MCF 10A (cell line): ENCODE measurements at places on chromosomes 4 and X. TPM values are rescaled to one million over a fixed set of nuclear protein-coding genes. Genes with fewer than 3 reads are reported as not detected.

Gene TRO
- not detected in 2 replicates for total RNA-seq

DNA sequence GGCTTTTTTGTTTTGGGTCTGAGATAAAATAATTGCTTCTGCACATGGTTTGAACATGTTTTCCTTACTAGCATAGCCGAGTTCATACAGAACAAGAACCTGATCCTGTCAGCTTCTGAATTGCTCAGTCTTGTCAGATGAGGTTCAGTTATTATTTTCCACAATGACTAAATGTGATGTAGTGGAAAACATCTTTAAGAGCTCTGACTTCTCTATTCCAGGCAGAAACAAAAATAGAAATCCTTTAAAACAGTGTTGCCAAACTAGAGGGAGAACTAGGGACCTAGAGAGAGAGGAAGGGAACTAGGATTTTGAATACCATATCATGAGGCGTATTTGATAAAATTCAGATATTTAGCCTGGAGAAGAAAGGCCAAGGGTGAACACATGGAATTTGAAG, 2.0 kb downstream of the ATP6AP2 start:
- H3K4me3 ChIP-seq: no peak overlapping the region
- H3K4me1 ChIP-seq: peaks cover 14% of the 10 kb centered on the region
- H3K27ac ChIP-seq: no peak overlapping the region
- peaks cover 60% of the 10 kb centered on the region for H3K27me3 ChIP-seq
- no peak for DNase-seq
- H3K36me3 ChIP-seq: no peaks in the 10 kb centered on the region

DNA sequence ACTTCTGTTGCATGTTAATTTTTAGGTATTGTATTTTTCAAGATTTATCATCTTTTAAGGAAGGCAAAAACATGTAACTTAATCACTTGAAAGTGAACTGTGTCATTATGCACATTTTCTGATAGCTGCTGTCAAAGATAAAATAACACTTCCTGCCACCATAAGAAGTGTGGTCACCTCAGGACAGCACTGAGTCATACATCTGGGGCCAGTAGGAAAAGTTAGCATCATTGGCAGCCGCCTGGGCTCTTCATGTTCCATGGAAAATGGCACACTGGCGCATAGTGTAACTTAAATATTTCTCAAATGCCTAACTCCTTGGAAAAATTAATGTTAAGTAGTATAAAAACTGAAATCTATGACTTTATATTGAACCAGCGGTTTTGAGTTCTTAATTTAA, 24.2 kb downstream of the CNKSR2 start:
- DNase-seq: no peak
- H3K4me1 ChIP-seq: no peaks in the 10 kb centered on the region
- H3K27me3 ChIP-seq: peaks cover 47% of the 10 kb centered on the region

DNA sequence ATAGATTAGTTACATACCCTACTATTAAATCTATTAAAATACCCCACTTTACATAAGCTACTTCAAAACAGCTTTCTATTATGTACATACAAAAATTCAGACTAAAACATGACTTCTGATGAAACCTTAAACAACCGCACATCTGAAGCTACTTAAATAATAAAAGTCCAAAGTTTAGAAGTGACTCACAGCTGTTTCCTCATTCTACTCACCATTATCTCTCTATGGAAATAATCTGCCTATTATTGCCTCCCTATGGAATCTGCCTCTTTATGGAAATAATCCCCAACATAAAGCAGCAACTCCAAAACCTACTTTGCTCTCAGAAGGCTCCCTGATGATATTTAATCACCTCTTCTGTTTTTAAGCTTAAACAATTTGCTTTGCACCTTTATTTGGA, 15.7 kb upstream of the BANK1 start:
- H3K4me3 ChIP-seq: no peak overlapping the region
- DNase-seq: no peak
- H3K36me3 ChIP-seq: no peaks in the 10 kb centered on the region
- no peaks in the 10 kb centered on the region for H3K27me3 ChIP-seq
- peaks cover 5% of the 10 kb centered on the region for H3K4me1 ChIP-seq

- no peak for DNase-seq
- H3K27ac ChIP-seq: no peak overlapping the region
- no peak overlapping the region for H3K4me3 ChIP-seq
- H3K27me3 ChIP-seq: no peaks in the 10 kb centered on the region
- peaks cover 16% of the 10 kb centered on the region for H3K4me1 ChIP-seq
Measured at GRCh38 chr4:107937040-107937439, 5.7 kb downstream of the CYP2U1 start.

Gene STPG2
- 0.22 and 0.61 TPM in 2 replicates for total RNA-seq

GRCh38 chrX:39911278-39911897, 186.4 kb downstream of the BCOR start:
- peaks cover 16% of the 10 kb centered on the region for H3K4me1 ChIP-seq
- H3K36me3 ChIP-seq: no peaks in the 10 kb centered on the region
- DNase-seq: no peak
- no peak overlapping the region for H3K4me3 ChIP-seq
- H3K27ac ChIP-seq: no peak overlapping the region

Gene JAKMIP1
- not detected in 2 replicates for total RNA-seq

Gene SMARCA1
- 1.7 and 2.0 TPM in 2 replicates for total RNA-seq

Gene ADRA2C
- 0.28 and 0.32 TPM in 2 replicates for total RNA-seq

DNA sequence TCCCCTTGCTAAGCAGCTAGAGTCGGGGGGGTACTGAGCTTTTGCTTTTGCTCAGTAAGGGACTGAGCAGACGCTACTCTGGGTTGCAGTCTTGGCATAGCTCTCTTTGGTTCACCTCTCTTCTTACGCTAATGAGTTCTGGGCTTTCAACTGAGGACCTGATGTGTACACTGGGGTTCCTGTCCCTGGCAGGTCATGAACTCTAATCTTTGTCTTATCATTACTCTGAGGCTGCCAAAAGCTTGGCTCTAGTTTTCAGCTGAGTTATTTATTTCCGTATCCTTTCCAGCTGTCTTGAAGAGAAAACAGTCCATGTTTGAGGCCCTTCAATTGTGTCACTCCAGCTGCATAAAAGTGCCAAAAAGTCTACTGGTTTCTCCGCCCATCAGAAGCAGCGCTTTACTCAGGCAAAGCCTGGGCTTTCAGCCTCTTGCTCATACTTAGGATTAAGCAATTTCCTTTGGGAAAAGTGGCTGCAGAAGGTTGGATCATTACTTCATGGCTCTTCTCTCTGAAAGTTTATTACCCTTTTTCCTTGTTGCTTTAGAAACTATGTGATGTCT, 121.0 kb upstream of the STOX2 start:
- no peak overlapping the region for H3K4me3 ChIP-seq
- no peak overlapping the region for H3K27ac ChIP-seq
- no peaks in the 10 kb centered on the region for H3K4me1 ChIP-seq
- no peaks in the 10 kb centered on the region for H3K27me3 ChIP-seq
- DNase-seq: peak; percentile 77
- no peaks in the 10 kb centered on the region for H3K36me3 ChIP-seq

Gene ZNF81
- total RNA-seq: 7.5 and 7.8 TPM in 2 replicates
